Fibroblast of gingiva (primary cell): ENCODE measurements at places on chromosomes 1 and 21.

GRCh38 chr1:241857131-241857530 is 9.1 kb downstream of the EXO1 start:
- peak; percentile 20 for DNase-seq

GRCh38 chr1:47436304-47436978 is 1.4 kb upstream of the FOXD2 start:
- DNase-seq, result peak; percentile 63

DNA sequence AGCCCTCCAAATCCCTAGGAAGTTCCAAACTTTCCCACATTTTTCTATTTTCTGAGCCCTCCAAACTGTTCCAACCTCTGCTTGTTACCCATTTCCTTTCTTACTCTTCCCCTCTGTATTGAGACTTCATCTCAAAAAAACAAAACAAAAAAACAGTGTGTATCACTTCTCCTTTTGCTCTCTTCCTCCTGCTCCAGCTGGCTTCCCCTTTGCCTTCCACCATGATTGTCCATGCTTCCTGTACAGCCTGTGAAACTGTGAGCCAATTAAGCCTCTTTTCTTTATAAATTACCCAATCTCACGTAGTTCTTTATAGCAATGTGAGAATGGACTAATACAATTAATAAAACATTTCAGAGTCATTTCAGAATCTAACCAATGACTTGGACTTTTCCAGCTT is 69.6 kb upstream of the KRTAP19-8 start:
- DNase-seq, result no peak

DNA sequence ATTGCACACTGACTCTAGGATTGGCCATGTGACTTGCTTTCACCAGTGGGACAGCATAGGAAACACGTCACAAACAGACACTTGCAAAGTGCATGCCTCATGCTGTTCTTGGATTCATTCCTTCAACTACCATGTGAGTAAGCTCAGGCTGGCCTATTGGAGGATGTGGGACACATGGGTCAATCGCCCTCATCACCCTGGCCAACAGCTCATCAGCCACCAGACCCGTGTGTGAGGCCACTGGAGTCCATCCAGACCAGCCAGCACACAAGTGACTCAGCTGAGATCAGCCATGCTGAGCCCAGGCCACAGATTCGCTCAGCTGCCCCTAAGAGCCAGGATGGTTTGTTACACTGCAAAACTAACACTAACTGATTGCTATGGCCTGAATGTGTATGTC is 216.1 kb upstream of the GRIK3 start:
- DNase-seq, result no peak

DNA sequence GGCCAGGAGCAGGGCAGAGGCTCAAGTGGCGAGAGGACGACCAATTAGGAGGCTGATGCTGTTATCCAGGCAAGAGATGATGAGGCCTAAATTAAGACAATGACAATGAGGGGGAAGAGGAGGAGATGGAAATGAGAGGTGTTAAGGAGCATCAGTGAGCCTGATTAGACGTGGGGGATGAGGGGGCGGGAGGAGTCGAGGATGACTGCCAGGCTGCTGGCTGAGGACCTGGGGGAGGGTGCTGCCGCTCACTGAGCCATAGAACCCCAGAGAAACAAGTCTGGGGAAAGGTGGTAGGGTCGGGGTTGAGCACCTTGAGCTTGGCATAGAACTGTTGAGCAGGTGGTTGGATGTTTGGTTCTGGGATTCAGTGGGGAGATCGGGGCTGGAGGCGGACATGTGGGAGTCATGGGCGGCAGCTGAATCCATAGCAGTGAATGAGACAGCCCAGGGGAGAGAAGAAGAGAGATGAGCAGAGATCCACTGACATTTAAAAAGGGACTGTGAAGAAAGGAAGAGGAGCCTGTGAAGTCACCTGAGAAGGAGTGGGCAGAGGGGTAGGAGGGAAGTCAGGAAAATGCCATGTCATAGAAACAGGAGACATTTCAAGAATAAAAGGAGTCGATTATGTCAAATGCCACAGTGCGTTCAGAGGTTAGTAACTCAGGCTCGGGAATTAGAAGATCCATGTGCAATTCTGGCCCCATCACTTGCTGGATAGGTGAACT is 28.5 kb downstream of the DLGAP3 start:
- DNase-seq, result no peak

- DNase-seq, result peak; percentile 78
Measured at GRCh38 chr1:67535474-67535873, 105.3 kb upstream of the SERBP1 start.

GRCh38 chr1:53511933-53512806 is 53.0 kb downstream of the DMRTB1 start:
- DNase-seq, result peak; percentile 87

DNA sequence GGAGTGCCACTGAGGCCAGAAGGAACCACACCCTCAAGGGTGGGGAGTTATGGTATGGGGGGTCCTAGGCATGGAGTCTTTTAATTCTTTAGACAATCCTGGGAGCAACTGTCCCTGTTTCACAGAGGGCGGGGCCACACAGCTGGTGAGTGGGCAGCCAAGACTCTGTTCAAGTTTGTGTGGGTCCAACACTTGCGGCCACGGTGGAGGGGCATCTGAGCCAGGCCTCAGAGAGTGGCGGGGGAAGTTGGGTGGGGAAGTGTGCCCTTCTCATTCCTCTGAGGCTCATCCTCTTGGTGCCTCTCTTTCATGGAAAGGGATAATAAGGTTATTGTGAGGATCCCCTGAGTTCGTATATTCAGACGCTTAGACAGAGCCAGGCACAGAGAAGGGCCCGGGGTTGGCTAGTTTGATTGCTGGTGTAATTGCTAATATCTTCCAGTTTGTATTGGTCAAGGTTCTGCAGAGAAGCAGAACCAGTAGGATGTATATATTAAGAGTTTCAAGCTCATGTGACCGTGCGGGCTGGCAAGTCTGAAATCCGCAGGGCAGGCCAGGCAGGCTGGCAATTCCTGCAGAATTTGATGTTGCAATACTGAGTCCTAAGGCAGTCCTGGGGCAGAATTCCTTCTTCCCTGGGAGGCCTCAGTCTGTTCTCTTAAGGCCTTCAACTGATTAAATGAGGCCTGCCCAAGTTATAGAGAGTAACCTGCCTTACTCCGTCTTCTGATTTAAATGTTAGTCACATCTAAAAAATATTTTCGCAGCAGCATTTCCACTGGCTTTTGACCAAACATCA is 15.9 kb downstream of the PCSK9 start:
- peak; percentile 85 for DNase-seq

- DNase-seq, result peak; percentile 82
Measured at GRCh38 chr1:100736746-100737145, 17.2 kb downstream of the VCAM1 start.
